ENCODE measurements at places on chromosomes 13 and 19. TPM values are rescaled to one million over a fixed set of nuclear protein-coding genes. Genes with fewer than 3 reads are reported as not detected.
A peak's percentile ranks its signal among the peaks of the same experiment; 100 is the strongest.

DNA sequence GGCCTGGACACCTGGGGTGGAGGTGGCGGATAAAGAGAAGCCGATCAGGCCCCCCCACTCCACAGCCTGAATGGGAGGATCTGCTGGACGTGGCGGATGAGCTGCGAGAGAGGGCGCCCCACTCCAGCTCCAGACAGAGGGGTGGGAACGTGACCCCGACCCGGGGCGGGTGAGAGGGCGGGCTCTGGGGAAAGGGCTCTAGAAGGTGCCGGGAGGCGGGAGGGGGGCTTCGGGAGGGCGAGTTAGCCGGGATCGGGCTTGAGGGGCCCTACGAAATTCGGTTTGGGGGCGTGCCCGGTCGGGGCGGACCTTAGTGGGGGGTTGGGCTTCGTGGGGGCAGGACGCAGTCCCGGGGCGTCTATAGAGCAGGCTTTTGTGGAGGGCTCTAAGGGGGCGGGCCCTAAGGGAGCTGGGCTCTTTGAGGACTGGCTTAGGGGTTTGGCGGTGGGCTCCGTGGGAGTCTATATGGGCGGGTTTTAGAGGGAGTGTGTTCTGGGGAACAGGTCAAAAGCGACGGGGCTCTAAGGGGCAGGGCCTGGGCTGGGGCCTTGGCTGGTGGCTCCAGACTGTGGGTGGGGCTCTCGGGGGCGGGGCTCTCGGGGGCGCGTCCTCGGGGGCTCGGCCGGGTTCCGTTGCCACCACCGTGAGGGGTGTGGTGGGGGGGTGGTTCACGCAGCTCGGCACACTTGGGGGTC lies 4.1 kb upstream of the NANOS3 start:
- no peaks in the 10 kb centered on the region for H3K4me1 ChIP-seq
- no peak overlapping the region for H3K27ac ChIP-seq
- H3K27me3 ChIP-seq: no peaks in the 10 kb centered on the region
- peak; percentile 42 for DNase-seq
- no peaks in the 10 kb centered on the region for H3K36me3 ChIP-seq

GRCh38 chr13:79228972-79229371 lies 177.1 kb downstream of the RBM26 start:
- H3K27me3 ChIP-seq: no peaks in the 10 kb centered on the region

Gene ZNF540
- total RNA-seq: 3.8 TPM

DNA sequence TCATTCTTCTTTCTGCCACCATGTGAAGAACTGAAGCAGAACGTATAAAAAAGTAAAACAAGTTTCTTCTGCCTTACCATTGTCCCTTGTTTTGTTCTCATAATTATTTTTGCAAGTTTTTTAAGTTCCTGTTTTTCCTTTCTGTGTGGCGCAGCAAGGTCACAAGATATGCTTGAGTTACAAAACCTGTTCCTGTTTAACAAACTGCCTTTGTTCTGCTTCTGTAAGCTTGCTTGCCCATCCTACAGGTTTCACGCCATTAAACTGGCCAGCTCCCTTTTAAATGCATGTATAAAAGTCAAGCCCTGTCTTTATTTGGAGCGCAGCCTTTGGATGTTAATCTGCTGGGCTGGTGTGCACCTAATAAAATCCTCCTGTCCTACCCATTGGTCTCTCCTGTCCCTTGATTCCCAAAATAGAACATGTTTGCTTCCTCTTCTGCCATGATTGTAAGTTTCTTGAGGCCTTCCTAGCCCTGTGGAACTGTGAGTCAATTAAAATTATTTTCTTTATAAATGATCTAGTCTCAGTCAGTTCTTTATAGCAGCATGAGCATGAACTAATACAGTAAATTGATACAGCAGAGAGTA lies 1115.4 kb downstream of the SLITRK1 start:
- H3K27ac ChIP-seq: no peak overlapping the region
- DNase-seq: no peak
- no peaks in the 10 kb centered on the region for H3K4me1 ChIP-seq

Gene ZNF382
- total RNA-seq: 13.2 TPM

- no peak overlapping the region for H3K27ac ChIP-seq
- H3K36me3 ChIP-seq: peaks cover 92% of the 10 kb centered on the region
- DNase-seq: no peak
- H3K27me3 ChIP-seq: no peaks in the 10 kb centered on the region
- no peak overlapping the region for H3K4me3 ChIP-seq
- H3K4me1 ChIP-seq: no peaks in the 10 kb centered on the region
Observed at GRCh38 chr13:113528101-113528812, 37.7 kb upstream of the DCUN1D2 start.

Gene RAB11B
- total RNA-seq: 140 TPM

- H3K36me3 ChIP-seq: peaks cover 18% of the 10 kb centered on the region
- H3K27me3 ChIP-seq: peaks cover 10% of the 10 kb centered on the region
- DNase-seq: no peak
- H3K27ac ChIP-seq: no peak overlapping the region
- peaks cover 44% of the 10 kb centered on the region for H3K4me1 ChIP-seq
Observed at GRCh38 chr19:7923295-7924191, 2.4 kb downstream of the CTXN1 start.

Gene SMG9
- 15.5 TPM for total RNA-seq

GRCh38 chr13:70932511-70932910 lies 824.3 kb upstream of the KLHL1 start:
- no peaks in the 10 kb centered on the region for H3K27me3 ChIP-seq
- H3K27ac ChIP-seq: no peak overlapping the region
- no peak for DNase-seq
- no peak overlapping the region for H3K4me3 ChIP-seq
- no peaks in the 10 kb centered on the region for H3K4me1 ChIP-seq
- no peaks in the 10 kb centered on the region for H3K36me3 ChIP-seq

Gene SH2D3A
- total RNA-seq: not detected

Gene ZFP36
- 194 TPM for total RNA-seq

DNA sequence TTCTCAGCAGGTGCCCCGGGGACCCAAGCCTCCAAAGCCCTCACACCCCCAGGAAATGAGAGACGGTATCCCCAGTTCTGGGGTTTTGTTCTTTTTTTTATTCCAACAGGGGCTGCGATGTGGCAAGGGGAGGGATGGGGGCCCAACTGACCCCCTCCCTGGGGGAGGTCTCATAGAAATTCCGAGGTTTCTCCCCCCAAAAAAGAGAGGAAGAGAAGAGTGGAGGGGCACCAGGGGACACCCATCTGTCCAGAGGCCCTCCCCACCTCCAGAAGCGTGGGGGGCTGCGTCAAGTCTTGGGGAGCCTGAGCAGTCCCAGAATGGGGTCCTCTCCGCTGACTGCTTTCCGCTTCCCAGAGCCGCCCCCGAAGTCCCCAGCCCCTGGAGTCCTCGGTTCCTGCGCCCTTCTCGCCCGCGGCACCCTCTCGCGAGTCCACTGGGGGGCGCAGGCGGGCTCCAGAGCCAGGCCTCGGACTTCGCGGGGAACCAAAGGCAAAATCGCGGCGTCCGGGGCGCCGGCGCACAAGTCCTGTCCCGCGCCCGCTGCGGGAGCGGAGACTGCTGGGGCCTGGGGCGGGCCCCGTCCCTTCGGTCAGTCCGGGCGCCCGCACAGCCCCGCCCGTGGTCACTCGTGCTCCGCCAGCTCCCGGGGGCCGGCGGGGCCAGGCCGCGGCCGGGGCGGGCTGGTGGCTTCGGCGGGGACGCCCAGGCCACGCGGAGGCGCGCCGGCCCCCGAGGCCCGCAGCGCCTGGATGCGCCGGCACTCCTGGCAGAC lies 4.4 kb upstream of the ATP1A3 start:
- peaks cover 88% of the 10 kb centered on the region for H3K27me3 ChIP-seq
- no peak for DNase-seq
- H3K4me1 ChIP-seq: no peaks in the 10 kb centered on the region
- H3K4me3 ChIP-seq: no peak overlapping the region

Gene ITGBL1
- 11.9 TPM for total RNA-seq

DNA sequence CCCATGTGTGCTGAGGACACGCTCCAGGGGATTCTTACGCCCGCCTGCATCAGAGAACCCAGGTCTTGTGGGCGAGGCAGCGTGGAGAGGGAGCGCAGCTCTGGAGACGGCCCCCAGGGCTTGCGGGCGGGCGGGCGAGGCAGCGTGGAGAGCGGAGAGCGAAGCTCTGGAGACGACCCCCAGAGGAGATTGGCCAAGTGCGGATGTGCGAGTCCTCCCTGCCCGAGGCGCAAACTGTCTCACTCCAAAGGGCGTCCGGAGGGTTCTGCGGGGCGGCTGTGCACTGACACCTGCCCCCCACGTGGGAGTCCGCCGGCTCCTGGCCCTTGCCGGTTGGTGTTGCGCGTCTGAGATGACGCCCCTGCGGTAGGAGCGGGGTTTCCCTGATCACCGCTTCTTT lies 39.8 kb downstream of the MCF2L start:
- no peak for DNase-seq
- H3K4me1 ChIP-seq: peaks cover 32% of the 10 kb centered on the region
- peak overlapping the region; percentile 62 for H3K27ac ChIP-seq
- H3K4me3 ChIP-seq: no peak overlapping the region
- no peaks in the 10 kb centered on the region for H3K27me3 ChIP-seq

- H3K27ac ChIP-seq: no peak overlapping the region
- DNase-seq: no peak
- H3K4me3 ChIP-seq: no peak overlapping the region
- H3K36me3 ChIP-seq: no peaks in the 10 kb centered on the region
- H3K27me3 ChIP-seq: no peaks in the 10 kb centered on the region
Observed at GRCh38 chr19:52938761-52939160, 15.5 kb upstream of the ZNF888 start.

GRCh38 chr13:66508153-66508909 lies 721.8 kb downstream of the PCDH9 start:
- H3K4me1 ChIP-seq: no peaks in the 10 kb centered on the region
- no peak overlapping the region for H3K4me3 ChIP-seq
- H3K36me3 ChIP-seq: no peaks in the 10 kb centered on the region
- DNase-seq: no peak
- no peaks in the 10 kb centered on the region for H3K27me3 ChIP-seq

Gene GJB6
- total RNA-seq: not detected

DNA sequence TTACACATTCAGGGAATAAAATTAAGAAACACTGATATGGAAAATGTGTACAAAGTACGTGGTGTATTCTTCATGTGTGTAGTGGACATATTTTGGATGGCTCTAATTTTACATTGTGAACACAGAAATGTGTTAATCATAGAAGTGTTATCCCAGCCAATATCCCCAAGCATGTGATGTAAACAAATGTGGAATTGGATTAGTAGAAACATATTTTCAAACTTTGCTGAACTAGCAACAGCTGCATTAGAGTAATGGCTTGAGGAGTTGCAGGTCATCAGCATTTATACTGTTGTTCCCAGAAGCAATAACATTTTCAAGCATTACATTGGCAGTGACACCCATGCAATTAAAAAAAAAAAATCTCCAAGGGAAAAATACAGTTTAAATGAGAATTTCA lies 600.6 kb downstream of the SLITRK1 start:
- H3K27ac ChIP-seq: no peak overlapping the region
- DNase-seq: no peak
- no peak overlapping the region for H3K4me3 ChIP-seq
- no peaks in the 10 kb centered on the region for H3K27me3 ChIP-seq
- H3K36me3 ChIP-seq: no peaks in the 10 kb centered on the region

Gene LRG1
- total RNA-seq: 0.07 TPM

Gene SELENOV
- not detected for total RNA-seq

DNA sequence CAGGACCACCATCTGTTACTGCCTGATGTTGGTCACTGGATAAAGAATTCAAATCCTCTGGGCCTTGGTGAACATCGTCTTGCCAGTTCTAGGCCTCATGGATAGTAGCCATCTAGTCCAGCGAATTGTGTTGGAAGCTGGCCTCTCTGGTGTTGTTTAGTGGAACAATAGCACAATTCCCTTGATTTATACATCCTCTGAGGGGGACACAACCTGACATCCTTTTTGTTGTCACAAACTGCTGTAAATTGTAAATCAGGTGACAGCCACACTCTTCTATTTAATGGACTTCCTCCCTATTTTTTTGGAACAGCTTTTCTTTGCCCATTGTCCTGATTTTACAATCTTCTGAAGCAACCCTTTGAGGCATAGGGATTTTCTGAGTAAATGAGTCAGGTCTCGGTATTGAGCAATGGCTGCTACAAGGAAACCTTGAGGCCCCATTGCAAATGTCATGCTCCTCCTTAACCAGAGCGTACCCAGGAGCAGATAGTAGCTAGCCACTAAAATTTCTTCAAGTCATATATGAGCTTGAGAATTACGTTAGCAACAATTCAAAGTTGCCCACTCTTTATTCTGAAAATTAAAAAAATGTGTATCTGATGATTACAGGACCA lies 263.3 kb downstream of the COG6 start:
- H3K27me3 ChIP-seq: no peaks in the 10 kb centered on the region
- no peaks in the 10 kb centered on the region for H3K36me3 ChIP-seq
- H3K4me1 ChIP-seq: peaks cover 4% of the 10 kb centered on the region
- DNase-seq: no peak

DNA sequence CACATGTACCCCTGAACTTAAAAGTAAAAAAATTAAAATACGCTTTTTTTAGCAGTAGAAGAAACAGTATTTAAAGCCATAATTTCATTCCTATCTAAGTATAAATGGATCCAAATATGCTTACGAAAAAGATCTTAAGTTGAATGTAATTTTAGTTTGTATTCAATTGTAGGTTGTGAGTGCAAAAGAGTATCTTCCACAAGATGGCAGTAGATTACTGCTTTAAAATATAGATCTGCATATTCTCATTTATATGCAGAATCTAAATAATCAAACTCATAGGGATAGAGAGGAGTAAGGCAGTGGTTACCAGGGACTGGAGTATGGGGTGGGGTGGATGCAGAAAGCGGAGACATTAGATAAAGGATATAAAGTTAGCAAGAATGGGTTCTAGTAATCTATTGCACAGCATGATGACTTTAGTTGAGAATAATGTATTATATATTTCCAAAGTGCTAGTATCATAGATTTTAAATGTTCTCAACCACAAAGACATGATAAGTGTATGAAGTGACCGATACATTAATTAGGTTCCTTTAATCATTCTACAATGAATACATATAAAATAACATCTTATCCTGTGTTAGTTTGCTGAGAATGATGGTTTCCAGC lies 14.2 kb downstream of the OR7A17 start:
- no peaks in the 10 kb centered on the region for H3K4me1 ChIP-seq
- H3K27me3 ChIP-seq: peaks cover 11% of the 10 kb centered on the region
- DNase-seq: no peak
- no peaks in the 10 kb centered on the region for H3K36me3 ChIP-seq
- no peak overlapping the region for H3K4me3 ChIP-seq

Gene IL11
- total RNA-seq: not detected

DNA sequence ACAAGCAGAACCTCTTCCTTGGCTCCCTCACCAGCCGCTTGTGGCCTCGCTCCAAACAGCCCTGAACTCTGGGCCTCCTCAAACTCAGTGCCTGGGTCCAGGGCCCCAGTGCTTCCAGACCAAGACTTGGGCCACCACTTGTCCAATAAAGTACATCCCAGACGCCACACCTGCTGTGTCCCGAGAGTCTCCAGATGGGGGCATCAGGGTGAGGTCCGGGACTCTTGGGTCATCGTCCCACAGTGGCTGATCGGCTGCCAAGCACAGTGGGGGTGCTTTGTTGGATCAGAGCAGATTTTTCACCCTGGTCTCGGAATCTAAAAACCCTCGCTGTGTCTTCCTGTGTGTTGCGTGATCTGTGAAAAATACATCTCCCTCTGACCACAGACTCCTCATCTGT lies 9.0 kb upstream of the DLL3 start:
- no peaks in the 10 kb centered on the region for H3K27me3 ChIP-seq
- H3K27ac ChIP-seq: no peak overlapping the region
- H3K36me3 ChIP-seq: peaks cover 75% of the 10 kb centered on the region
- no peaks in the 10 kb centered on the region for H3K4me1 ChIP-seq
- no peak overlapping the region for H3K4me3 ChIP-seq
- no peak for DNase-seq

- H3K27ac ChIP-seq: no peak overlapping the region
- H3K4me3 ChIP-seq: no peak overlapping the region
- H3K36me3 ChIP-seq: no peaks in the 10 kb centered on the region
- DNase-seq: no peak
Observed at GRCh38 chr13:78680115-78680561, 21.2 kb upstream of the OBI1 start.

Data from heart right ventricle (tissue), 16 donors.